ENCODE measurements at places on chromosomes 16 and 17.
A peak's percentile ranks its signal among the peaks of the same experiment; 100 is the strongest.

- no peak for DNase-seq
These were observed 104.0 kb upstream of the ZFHX3 start for GRCh38 chr16:73151941-73152340.

DNA sequence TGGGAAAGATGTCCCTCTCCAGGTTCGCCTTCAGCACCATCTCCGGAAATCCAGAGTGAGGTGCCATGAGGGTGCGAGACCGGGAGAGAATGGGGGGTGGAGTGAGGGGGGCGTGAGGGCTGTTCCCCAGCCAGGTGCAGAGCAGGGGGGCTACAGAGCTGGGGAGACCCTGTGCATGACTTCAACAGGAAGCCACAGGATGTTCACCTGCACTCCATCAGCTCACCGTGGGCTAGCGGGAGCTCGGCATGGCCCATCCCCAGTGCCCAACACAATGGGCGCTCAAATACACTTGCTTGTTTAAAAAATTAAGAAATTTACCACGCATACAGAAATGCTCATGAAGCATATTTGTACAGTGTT lies 27.7 kb downstream of the TMEM235 start:
- DNase-seq = no peak

GRCh38 chr16:13435415-13435814 lies 484.5 kb upstream of the ERCC4 start:
- no peak for DNase-seq

DNA sequence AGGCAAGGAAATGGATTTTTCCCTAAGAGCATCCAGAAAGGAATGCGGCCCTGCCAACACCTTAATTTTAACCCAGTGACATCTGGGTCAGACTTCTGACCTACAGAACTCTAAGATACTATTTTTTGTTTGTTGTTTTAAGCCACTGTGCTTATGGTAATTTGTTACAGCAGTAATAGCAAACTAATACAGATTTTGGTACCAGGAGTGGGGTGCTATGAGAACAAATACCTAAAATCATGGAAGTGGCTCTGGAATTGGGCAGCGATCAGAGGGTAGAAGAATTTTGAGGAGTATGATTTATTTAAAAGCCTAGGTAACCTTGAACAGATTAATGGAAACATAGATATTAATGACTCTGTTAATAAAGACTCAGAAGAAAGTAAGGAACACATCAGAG lies 208.2 kb downstream of the ZNF423 start:
- no peak for DNase-seq

DNA sequence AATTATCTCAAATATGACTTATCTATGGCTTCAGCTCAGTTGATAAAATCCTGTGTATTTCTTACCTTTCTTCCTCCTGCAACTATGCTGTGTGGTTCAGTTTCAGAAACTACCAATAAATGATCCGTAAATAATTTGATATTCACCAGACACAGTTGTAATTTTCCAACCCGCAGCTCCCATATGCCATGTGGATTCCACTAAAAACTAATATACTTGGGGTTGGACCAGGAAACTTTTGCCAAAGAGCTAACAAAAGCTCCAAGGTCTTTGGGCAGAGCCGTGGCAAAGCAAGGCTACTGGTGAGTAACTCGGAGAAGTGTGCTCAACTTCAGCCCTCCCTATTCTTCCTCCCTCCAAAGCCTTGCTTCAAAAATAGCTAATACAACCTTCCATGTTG lies 2.3 kb upstream of the CHST6 start:
- no peak for DNase-seq

DNA sequence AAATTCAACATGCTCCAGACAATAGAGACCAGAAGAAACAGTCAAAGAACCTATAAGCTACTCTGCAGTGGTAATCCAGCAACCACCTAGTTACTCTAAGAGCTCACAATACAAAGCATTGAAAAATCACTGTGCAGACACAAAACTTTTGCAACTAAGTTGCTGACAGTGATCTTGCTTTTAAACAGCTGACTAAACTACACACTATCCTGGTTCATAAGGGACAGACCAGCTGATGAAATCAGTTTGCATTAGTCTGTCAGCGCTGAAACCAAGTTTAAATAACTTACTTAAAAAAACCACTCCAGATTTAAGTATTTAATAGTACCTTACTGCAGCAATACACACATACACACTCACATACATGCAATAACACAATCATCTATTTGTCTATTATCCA lies 4.6 kb downstream of the VEZF1 start:
- no peak for DNase-seq

DNA sequence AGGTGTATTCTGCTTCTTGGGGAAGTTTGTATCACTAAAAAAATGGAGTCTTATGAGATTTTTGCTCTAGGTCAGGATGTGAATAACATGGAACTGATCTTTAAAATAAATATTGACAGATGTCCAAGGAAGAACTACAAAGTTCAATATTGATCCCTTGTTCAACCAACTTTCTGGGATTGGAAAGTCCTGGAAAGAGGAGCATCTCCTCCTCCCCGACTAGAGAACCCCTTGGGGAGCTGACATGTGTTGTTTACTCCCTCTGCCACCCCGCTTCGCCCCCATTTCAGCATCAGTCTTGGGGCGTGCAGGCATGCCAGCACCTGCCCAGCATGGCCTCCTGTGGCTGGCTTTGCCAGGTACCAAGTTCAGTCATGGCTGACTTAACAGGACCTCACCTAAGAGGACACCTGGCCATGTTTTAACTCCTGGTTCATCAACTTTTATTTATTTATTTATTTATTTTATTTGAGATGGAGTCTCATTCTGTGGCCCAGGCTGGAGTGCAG lies 33.8 kb downstream of the PMFBP1 start:
- no peak for DNase-seq

DNA sequence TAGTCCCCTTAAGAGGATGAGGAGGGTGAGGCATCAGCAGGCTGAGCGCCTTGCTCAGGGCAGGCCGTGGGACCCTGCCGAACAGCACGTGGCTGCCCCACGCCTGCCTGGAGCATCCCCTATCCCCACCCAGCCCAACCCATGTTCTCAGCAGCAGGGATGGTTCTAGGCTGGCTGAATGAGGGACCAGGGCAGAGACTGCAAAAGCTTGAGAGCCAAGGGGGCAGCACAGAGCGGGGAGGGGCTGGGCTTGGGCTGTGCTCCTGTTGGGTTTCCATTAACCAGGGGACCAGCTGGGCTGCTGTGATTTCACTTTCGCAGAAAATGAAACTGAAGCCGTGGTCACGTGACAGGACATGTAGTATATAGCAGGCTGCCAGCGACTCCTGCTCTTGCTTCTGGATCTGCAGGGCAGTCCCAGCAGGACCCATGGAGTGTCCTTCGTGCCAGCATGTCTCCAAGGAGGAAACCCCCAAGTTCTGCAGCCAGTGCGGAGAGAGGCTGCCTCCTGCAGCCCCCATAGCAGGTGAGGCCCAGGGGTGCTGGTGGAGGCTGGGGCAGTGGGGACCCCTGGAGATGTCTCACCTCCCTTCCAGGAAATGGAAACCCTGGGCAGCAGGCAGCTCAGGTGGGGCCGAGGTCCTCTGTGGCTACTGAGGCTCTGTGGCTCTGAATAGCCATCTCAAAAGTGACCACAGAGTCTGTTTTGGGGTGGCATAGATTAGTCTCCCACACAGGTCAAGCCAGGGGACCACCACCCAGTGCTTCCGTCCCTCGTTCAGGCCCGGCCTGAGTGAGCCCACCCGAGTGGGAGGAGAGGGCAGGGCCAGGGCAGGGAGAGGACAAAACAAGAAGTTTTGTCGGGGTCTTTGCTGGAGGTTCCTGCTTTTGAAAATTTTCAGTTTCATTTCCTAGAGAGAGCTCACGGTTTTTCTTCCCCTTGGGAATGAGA lies 2.9 kb downstream of the RNF213 start:
- peak; percentile 71 for DNase-seq

- DNase-seq = no peak
These were observed 13.5 kb downstream of the SPECC1 start for GRCh38 chr17:20022701-20023100.

Data from effector CD8-positive, alpha-beta T cell (primary cell).